Activated naive CD4-positive, alpha-beta T cell treated with anti-CD3 and anti-CD28 coated beads for 36 hours (primary cell): ENCODE measurements at places on chromosomes 6 and 20. TPM values are rescaled to one million over a fixed set of nuclear protein-coding genes. Genes with fewer than 3 reads are reported as not detected.
A peak's percentile ranks its signal among the peaks of the same experiment; 100 is the strongest.

RAET1E gene
- not detected for total RNA-seq

CRISP3 gene
- not detected for total RNA-seq

DNA sequence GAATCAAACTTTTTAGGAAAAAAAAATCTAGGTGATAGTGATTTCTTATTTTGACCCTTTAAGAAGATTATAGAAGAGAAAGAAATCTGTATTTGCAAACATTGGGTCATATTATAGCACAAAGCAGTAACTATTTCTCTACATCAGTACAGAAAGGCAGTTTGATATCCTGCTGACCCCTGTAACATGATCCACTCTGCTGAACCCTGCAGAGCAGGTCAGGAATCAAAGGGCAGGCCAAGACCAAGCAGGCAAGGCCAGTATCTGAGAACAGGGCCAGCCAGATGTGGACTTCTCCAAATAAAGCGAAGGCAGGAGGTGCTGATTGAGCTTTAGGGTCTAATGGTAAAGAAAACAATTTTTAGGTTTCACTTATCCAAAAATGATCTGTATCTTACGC lies 239.4 kb downstream of the PTPRK start:
- DNase-seq, result no peak

GRCh38 chr6:157497579-157497978 lies 116.6 kb downstream of the ZDHHC14 start:
- DNase-seq, result no peak

DNA sequence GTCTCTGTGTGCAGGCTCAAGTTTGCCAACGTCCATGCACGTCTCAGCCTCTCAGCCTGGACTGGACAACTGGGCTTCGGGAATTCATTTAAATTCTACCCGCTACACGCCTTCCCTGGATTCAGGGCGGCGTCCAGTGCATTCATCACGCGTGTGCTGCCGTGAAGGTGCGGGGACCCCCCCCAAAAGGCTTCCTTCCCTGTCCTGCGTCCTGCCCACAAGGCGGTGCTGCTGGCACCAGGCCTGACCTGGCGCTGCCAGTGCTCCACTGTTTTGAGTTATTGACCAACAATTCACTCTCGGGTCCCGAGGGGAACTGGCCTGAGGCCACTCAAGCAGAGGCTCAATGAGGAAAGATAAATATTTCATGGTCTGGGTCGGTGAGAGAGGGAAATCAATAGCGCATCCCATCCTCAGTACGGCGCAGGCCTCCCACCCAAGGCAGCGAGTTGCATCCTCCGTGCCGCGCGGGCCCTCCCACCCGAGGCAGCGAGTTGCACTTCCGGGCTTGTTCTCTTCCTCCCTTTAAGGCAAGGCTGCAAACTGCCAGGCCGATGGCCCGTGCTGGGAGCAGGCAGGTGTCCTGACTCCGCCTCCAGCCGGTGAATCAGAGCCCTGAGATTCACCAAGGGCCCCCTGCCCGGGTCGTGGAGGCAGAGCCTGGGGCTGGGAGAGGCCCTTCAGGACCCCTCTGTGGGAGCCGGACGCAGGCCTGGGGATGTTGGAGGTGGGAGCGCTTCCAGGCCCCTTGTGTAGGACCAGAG lies 22.8 kb upstream of the BHLHE23 start:
- DNase-seq, result peak; percentile 64

GRCh38 chr6:45377043-45377553 lies 636 bp downstream of the SUPT3H start:
- DNase-seq, result peak; percentile 75
